ENCODE measurements at places on chromosomes 6 and 20.

GRCh38 chr6:7974565-7974937 lies 64.0 kb upstream of the TXNDC5 start:
- no peak for DNase-seq

- no peak for DNase-seq
Measured at GRCh38 chr6:44540881-44541280, 153.4 kb downstream of the CDC5L start.

GRCh38 chr20:41030531-41031242 lies 2.1 kb downstream of the TOP1 start:
- peak; percentile 68 for DNase-seq

- no peak for DNase-seq
Measured at GRCh38 chr20:50372770-50373088, 137.5 kb upstream of the PTPN1 start.

GRCh38 chr6:111862741-111863140 lies 10.5 kb downstream of the FYN start:
- no peak for DNase-seq

DNA sequence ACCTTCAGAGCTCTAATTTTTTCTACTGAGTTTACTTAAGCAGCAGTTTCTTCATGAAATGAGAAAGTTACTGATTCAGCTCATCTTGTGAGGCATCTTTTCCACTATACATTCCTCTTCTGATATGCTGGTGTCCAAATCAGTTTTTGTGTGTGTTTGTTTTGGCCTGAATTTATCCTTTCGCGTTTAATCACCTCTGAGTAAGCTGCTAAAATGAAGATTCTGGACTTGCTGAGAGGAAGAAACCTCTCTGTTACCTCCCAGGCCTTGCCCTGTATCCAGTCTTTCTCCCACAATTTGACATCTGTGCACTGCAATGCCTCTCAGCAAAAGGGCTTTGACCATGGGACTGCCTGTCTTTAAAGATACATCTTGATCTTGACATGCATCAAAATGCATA lies 536.2 kb upstream of the NRSN1 start:
- DNase-seq, result no peak

GRCh38 chr6:132065556-132065955 lies 114.4 kb upstream of the CCN2 start:
- DNase-seq, result peak; percentile 95

- DNase-seq, result no peak
Measured at GRCh38 chr20:62362991-62363919, 3.9 kb downstream of the LAMA5 start.

DNA sequence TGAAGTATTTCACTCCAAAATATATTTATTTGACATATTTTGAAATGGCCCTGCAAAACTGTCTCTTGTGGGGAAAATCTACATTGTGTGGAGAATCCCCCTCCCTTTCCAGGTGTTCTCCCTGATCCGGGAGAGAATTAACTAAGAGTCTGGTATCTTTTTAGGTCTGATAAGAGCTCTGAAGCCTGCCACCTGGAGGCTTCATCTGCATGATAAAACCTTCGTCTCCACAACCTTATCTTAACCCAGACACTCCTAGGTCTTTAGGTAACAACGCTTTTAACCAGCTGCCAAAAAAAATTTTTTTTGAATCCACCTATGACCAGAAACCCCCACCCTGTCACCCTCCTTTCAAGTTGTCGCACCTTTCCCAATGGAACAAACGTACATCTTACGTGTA lies 43.0 kb downstream of the FAM184A start:
- DNase-seq, result no peak

- DNase-seq, result no peak
Measured at GRCh38 chr6:167819576-167819975, 7.1 kb upstream of the AFDN start.

GRCh38 chr20:16451001-16451400 lies 122.2 kb downstream of the KIF16B start:
- no peak for DNase-seq

GRCh38 chr20:39264506-39265172 lies 302.5 kb downstream of the DHX35 start:
- peak; percentile 80 for DNase-seq

- peak; percentile 90 for DNase-seq
Measured at GRCh38 chr6:42520786-42521607, 42.8 kb upstream of the UBR2 start.

DNA sequence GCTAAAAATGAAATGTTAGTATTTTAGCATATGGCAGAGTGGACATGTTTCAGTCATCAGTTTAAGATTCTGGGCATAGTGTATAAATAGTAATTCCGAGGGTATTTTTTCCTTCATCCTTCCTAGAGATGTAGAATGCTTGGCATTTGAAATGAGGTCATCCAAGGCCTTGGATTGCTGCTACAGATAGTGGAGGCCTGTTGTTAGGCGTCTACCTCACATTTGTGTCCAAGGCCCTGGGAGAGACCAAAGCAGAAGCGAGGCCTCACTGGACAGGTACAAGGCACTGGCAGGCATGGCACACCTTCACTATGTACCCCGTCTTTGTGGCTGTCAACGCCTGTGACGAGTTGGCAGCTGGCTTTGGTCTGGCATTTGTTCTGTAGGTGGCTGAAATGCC lies 58.0 kb downstream of the DTD1 start:
- no peak for DNase-seq

DNA sequence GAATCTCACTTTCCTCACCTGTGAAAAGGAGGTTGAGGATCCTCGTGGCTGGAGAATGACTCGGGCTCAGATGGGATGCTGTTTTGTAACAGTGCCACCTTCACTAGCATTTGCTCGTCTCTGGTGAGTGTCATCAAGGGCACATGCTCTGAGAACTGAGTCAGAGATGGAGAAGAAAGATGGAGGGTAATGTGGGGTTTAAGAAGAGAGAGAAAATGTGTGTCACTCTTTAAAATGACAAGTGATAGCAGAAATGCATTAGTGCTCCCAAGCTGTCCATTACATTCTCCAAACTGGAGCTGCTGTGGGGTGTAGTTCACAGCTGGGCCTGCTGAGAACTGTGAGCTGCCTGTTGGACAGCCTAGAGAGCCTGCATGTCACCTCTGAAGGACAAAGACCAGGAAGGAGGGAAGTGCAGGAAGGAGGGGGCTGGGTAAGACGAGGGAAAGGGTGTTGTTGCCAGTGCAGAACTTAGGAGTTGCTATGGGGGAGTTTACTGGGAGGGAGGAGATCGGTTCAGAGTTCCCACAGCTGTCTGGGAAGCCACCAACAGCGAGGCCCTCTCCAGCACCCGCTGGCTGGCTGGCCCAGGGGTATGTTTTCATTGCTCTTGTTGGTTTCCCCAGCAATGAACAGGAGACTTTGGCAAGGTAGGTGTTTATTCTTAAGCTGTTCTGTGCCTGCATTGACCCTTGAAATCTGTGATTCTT lies 19.8 kb downstream of the GMPR start:
- peak; percentile 46 for DNase-seq

DNA sequence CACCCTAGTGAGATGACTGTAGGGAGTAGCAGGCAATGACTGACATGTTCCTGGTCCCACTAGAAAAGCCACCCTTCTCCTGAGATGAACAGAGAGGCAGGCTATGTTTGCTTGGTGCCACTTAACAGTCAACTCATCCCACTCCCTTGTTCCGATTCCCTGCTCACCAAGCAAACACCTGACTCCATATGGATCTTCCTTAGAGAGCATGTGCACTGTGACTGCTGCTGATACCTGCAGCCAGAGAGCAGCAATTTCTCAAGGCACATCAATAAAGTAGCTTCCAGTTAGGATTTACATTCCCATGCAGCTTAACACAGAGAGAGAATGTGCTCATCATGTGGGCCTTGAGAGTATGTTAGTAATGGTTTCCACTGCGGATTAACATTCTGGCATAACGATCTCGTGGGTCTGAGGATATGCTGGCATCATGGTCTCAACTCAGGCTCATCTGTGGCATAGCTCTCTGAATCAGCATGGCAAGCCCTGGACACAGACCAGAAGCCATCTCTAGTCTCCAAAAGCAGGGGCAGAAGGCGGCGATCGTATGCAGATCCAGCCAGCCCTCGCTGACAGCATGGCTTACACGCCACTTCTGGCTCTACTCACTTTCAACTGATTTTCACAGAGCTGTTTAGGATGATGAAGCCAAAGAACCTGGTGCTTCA lies 43.9 kb downstream of the ATXN1 start:
- no peak for DNase-seq

GRCh38 chr20:43731927-43732326 lies 5.1 kb upstream of the GTSF1L start:
- DNase-seq, result no peak

DNA sequence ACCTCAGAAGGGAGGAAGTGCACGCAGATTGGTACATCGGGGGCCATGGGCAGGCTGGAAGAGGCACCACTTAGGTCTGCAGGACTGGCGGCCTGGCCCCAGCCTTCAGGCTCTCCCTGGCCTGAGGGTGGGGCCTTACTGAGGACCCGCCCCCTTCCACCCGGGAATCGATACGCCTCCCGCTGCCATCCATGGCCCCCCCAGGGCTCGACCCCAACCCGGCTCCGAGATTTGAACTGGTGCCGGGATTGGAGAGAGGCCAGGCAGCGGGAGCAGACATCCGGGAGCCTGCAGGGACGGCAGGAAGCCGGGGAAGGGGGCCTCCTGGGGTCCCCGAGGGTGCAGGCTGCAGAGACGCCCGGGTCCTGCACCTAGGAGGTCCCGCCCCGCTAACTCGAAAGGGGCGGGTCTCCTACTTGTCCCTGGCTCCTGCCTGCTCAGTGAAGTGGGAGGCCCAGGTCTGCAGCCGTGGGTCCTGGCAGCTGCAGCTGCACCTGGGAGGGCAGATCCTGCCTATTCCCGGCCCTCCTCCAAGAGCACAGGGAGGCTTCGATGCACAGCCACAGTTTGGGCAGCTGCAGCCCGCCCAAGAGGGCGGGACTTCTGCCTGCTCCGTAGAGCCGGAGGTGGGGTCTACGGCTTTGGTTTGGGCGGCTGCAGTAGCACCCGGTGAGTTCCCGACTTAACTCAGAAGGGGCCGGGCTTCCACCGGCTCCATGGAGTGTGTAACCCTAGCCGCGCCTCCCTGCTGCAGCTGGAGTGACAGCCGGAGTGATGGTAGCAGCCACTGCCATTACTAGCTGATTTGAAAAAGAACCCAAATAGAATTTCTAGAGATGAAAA lies 35.2 kb upstream of the TBC1D22B start:
- DNase-seq, result peak; percentile 90

DNA sequence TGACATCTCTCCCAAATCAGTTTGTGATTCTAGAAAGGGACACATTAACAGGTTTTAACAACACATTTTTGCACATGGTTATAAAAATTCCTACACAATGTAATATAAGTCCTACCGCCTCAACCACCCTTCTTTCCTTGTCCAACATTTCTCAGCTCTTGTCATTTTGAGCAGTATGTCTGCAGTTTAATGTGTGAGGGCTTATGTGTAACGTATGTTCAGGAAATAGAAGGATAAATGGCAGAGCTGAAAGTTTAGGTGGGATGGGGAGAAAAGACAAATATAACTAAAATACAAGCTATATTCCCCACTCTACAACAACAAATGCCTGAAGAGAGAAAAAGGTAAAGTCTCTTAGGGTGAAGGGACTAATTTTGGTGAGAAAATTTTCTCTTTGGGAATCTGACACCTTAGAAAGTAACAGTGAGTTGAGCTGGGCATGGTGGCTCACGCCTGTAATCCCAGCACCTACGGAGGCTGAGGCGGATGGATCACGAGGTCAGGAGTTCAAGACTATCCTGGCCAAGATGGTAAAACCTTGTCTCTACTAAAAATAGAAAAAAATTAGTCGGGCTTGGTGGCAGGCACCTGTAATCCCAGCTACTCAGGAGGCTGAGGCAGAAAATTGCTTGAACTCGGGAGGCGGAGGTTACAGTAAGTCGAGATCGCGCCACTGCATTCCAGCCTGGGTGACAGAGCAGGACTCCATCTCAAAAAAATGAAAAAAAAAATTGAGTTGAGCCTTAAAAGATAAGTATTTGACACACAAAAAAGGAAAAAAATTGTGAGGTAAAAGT lies 5.1 kb downstream of the PNRC1 start:
- DNase-seq, result peak; percentile 13

DNA sequence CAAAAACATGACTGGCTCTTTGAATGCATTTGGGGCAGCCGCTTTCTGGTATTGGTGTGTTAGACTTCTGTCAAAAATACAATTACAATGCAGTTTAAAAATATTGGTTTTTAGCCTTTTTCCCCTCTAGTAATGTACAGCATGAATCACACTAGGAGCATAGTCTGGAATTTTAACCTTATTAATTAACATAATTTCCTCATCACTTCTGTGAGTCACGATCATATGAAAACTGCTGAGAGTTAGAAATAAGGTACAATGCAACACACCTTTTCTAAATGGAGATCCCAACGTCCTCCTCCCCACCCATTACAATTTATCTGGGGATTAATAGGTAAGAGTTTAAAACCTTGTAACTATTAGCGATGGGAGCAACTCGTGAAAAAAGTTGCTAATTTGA lies 297.1 kb upstream of the RIMS1 start:
- peak; percentile 60 for DNase-seq

DNA sequence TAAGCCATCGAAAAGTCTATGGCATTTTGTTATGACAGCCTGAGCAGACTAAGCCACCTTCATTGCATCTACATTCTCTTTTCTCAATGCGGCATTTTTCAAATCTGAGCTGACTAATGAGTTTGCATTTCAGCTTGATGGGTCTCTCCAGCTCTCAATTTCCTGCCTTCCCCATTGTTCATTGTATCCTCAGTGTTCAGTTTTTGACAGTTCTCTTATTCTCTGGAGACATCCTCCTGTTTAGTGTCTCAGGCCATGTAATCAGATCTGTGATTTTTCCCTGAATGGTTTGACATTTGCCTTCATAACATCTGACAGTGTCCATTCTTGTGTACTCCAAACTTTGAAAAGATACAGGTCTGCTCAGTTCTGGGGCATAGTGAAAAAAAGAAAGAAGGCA lies 27.9 kb upstream of the MCM3 start:
- DNase-seq, result no peak

- no peak for DNase-seq
Measured at GRCh38 chr6:166838987-166839386, 117.4 kb downstream of the RNASET2 start.

DNA sequence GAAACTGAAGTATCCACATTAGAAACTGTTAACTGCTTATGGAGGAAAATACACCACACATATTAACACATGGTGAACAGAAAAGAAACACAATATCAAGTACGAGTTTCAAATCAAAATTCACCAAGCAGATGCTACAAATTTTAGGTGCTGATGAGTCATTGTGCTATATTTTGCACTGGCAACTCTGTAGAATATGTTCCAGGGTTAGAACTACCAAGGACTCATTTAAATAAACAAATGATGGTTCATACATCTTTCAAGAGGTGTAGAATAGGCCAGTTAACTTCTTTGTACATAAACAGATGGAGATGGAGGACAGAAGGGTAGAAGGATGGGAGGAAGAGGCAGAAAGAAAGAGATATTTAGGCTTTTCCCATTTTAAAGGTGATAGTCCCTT lies 184.9 kb downstream of the ARHGAP18 start:
- no peak for DNase-seq

DNA sequence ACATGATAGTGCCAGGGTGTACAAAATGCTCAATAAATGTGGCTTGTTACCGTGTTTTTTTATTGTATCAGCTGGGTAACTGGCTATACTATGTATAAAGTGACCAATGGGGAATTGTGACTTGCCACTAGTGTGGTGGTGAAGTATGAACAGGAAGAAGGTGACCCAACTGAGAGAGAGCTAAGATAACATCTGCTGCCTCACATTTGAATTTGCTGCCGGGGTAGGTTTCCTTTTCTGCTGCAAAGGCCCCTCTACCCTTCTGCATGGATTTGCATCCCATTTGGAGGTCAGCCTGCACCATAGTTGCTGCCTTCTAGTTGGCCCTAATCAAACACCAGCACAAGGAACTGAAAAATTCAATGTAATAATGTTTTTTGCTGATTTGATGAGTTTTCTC lies 24.1 kb downstream of the IL17A start:
- DNase-seq, result no peak
